ENCODE measurements at places on chromosomes 11 and 22.

GRCh38 chr11:44275241-44275640 lies 34.7 kb downstream of the ALX4 start:
- no peak for DNase-seq

GRCh38 chr11:77081976-77082836 lies 15.4 kb downstream of the CAPN5 start:
- DNase-seq: no peak

GRCh38 chr11:126592496-126593410 lies 237.3 kb downstream of the ST3GAL4 start:
- no peak for DNase-seq

GRCh38 chr22:41939981-41940831 lies 6.7 kb downstream of the CENPM start:
- DNase-seq: no peak

DNA sequence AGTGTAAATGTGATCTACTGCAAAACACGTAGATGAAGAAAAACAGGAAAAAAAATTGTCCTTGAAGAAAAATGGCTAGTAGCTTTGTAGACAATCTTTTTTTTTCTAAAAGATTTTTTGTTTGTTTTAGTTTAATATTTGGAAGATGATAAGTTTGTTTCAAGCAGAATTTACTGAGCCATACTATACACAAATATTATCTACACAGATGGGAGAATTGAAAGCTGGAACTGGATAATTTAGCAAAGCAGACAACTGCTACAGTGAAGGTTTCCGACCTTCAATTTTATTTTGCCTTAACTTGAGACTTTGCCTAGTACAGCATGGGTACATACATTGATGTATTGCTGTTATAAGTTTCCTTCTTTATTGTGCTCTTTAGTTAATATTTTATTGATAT lies 313.0 kb upstream of the PDGFD start:
- no peak for DNase-seq

- DNase-seq: no peak
Measured at GRCh38 chr11:41714101-41714500, 254.6 kb upstream of the LRRC4C start.

DNA sequence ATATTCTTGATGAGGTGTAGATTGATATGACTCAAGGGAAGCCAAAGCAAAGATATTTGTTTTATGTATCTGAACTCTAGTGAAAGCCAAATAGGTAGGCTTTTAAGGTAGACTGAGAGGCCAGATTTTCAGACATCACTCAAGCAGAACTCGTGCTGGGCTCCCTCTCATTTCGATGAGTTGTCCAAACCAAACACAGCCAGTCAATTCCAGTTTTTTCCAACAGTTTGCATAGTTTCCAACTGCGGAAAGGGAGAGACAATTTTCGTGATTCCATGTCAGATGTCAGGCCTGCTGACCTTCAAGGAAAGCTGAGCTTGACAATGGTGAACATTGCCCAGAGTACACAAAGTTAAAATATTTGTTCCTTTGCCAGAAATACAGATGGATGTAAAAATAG lies 110.9 kb upstream of the MPPED2 start:
- DNase-seq: no peak

DNA sequence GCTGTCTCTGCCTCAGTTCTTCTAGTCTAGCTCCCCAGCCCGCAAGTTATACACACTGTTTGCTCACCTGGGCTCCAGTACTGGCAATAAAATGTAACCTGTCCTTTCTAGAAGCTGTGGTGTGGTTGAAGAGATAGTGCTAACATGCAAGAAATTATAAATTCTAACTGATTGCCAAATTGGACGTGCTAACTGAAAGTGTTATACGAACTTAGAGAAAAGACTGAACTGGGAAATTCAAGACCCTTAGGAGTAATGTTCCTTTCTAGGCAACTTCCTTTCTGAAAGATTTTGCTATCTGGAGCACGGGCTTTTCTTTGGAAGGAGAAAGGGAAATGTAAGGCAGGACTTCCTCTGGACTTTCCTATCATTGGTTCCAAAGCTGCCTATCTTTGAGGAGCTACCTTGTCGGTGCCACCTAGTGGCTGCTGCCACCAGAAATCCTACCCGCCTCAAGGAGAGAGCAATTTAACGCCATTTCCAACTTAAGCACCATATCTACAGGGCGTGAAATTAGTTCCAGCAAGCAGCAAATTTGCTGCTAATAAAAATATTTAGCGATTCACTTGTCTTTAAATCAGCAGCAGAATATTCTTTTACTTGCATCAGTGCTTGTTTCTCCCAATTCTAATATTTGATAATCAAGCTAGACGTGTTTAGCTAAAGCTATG lies 12.7 kb upstream of the TMEM218 start:
- DNase-seq: peak; percentile 28

DNA sequence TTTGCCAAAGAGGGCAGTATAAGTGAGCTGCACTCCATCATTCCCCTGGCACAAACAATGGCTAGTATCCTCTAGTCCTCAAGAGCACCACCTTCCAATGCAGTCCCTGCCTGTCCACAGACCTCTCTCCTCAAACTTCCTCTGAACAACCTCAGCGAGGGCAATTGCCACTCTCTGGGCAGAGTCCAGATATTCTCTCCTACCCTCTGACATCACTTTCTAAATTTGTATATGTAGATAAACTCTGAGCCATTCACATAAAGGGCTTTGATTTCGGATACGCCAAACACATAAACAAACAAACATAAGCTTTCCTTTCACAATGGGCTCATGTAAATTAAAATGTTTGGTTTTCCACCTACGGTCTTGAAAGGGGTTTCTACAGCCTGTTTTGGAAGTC lies 3.0 kb upstream of the SLC43A3 start:
- DNase-seq: no peak

GRCh38 chr11:126310992-126311310 lies 7.1 kb downstream of the DCPS start:
- no peak for DNase-seq

DNA sequence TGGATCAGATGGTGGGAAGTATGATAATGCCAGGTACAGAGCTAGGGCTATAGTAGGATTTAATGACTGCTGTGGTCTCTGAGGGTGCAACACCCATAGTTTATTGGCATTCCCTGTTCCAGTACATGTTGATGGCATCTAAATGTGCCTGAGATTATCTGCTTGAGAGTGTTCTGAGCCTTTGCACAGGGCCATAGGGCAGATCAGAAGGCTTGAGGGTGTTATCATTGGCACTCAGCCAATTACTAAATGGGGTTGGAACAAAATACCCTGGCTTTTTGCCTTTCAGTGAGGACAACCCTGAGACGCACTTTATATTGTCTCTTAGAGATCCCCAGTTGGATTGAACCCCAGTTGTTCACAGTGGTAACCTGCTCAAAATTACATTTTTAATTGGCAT lies 6.7 kb downstream of the SLC5A12 start:
- no peak for DNase-seq

GRCh38 chr22:45984316-45984916 lies 7.5 kb upstream of the WNT7B start:
- no peak for DNase-seq

GRCh38 chr11:72741849-72742512 lies 10.2 kb downstream of the ARAP1 start:
- no peak for DNase-seq

DNA sequence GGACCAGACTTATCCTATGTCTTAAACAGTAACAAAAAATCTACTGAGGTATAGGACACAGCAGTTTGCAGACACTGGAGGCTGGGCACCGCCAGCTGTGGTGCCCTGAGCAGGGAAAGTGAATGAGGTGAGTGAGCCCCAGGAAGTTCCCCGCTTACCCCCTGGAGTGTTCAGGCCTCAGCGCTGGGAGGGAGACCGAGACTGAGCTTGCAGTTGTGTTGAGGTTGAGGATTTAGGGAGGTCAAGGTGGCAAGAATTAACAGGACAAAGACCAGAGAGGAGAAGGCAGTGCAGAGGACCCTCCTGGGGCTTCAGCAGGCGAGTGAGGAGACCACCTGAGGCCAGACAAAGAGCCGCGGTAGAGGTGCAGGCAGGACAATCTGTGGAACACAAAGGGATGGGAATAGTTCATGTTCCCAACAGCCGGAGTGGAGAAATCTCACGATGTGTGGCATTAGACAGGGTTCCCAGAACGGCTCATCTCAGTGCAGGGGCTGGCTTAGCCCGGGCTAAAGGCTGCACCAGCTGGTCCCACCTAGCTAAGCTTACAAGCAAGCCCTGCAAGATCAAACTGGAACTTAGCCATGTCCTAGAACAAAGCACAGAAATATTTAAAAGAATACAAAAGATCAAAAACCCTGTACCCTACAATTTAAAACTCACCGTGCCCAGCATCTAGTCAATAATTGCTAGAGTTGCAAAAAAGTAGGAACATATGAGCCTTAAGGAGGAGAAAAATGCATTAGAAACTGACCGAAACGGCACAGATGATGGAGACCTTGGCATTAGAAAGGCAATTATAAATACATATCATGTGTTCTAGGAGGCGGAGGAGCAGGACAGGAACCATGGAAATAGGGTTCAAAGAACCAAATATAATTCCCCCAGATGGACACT lies 47.4 kb upstream of the PITPNB start:
- DNase-seq: no peak

- no peak for DNase-seq
Measured at GRCh38 chr11:108726077-108726800, 61.4 kb downstream of the DDX10 start.

DNA sequence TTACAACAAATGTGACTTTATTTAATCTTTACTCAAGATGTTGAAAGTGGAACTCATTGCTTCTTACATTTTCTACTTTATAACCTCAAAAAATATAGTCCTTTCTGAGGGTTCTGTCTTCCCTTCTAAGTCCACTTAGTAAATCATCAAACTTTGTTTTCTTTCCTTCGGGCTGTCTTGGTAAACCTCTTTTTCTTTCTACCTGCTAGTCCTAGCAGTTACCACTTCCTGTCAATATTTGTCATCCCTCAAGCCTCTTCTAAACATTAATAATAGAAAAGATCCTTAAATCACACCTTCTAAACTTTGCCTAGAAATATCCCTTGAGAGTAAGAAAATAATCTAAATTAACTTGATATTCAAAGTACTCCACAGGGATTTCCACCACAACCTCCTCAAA lies 580.4 kb downstream of the CNTN5 start:
- DNase-seq: no peak

- DNase-seq: no peak
Measured at GRCh38 chr11:129352676-129353075, 23.0 kb upstream of the BARX2 start.

- no peak for DNase-seq
Measured at GRCh38 chr11:78577495-78577894, 2.8 kb upstream of the NARS2 start.

DNA sequence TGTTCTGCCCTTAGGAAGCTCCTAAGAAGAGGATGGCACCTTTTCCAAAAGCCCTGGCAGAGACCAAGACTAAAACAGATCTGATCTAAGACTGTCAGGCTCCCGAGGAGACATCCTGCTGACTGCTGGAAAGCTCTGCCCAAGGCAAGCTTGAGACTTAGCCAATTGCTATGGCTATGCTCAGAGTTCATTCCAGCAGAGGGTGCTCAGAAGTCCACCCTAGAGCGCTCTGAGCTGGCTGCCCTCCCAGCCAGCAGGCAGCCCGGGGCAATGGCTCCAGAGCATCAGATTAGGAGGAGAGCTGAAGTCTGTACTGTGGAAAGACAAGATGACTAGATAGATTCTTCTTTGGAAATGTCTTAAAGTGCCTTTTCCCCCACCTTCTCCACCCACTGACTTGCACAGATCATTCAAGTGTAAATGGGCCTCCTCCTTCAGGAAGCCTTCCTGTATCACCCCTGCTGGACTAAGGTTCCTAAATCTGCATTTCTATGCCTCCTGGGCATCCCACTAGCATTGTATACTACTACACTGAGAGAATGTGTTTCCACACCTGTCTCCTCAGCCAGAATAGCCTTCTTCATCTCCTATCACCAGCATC lies 23.4 kb downstream of the LRRC55 start:
- no peak for DNase-seq

DNA sequence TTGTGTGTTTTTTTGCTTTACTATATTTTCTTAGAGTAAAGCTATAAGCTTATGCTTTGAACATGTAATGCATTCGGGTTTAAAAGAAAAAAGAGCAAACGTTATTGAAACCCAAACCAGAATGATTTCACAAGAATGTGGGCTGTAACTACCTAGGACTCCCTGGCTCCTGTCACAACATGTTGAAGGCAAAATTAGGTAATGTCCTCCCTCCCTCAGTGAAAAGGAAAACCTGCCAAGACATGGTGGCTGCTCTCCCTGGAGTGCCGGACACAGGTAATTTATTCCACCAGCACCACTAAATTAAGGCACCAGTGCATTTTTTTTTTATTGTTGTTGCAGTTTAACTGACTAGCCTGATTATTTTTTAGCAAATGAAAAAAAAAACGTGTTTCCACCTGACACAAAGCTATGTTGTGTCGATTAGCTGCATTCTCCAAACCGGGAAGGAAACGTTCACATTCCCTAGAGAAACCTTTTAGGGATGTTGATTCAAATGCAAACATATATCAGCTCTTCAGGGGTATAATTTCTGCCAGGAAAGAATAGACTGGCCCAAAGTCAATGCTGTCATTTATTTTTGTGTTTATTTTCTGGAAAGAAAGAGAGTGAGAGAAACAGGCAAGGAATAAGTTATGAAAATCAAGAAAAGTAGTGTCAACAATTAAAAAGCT lies 134.6 kb downstream of the CCDC34 start:
- no peak for DNase-seq

- DNase-seq: no peak
Measured at GRCh38 chr11:61035526-61035835, 64.0 kb downstream of the CD6 start.

DNA sequence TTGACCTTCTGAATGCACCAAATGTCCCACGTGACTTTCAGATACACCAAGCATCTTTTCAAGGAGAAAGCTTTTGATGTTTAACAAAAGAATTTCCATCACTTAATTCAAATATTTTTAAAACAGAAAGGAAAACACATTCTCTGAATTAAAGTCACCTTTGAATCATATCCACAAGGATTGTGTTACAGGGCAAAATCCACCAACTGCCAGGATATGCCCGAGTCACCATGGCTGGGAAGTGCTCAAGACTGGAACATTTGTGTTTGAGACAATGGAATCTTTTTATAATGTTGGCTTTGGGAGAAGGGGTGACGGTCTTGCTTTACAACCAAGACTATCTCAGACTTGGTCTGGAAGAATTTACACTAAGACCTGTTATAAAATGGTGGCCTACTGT lies 40.8 kb downstream of the BID start:
- no peak for DNase-seq

DNA sequence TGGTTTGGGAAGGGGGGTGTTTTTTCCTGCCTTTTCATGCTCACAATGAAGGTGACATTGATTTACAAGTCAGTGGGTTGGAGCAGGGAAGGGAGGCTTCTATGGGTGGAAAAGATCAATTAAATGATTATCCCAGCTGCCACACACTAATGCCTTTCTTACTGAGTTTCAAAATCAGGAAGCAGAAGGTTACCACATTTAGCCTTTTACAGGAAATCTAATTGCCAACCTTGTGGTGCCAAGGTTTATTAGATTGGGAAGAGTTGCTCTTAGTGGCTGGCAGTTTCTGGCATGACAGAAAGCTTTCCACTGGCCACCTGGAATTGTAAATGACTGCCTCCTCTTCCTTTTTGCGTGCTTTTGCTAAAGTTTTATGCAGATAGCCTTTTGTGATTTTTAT lies 98.7 kb downstream of the NAV2 start:
- DNase-seq: no peak

Measured in hematopoietic multipotent progenitor cell treated with erythropoietin and hydrocortisone succinate and interleukin-3 and kit ligand, for 15 days (in vitro differentiated cells).